ENCODE measurements at places on chromosomes 12 and 14. TPM values are rescaled to one million over a fixed set of nuclear protein-coding genes. Genes with fewer than 3 reads are reported as not detected.

DNA sequence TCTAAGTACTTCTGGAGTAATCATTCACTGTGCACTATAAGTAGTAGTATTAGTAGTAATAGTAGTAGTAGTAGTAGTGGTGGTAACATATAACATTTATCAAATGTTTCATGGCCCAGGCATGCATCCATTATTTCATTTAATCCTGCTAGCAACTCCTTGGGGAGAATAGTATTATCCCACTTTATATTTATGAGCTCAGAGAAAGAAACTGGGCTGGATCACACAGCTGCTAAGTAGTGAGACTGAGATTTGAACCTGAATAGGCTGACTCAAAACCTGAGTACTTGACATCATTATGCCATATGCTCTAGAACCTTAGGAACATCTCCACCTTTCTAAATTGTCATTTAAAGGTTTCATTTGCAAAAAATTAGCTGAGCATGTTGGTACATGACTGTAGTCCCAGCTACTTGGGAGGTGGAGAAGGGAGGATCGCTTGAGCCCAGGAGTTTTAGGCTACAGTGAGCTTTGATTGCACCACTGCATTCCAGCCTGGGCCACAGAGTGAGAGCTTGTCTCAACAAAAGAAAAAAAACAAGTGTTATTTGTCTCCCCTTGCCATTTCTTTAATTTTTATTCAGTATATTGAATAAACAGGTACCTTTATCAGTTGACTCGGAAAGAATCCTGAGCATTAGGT lies 11.4 kb upstream of the NID2 start:
- DNase-seq: no peak

- no peak for DNase-seq
Measured at GRCh38 chr12:79566452-79567174, 124.2 kb downstream of the PAWR start.

- DNase-seq: no peak
Measured at GRCh38 chr14:30673071-30673470, 51.0 kb downstream of the SCFD1 start.

GRCh38 chr14:69775012-69775411 lies 8.1 kb downstream of the SRSF5 start:
- DNase-seq: no peak

- no peak for DNase-seq
Measured at GRCh38 chr12:41527534-41528116, 339.5 kb downstream of the PDZRN4 start.

GRCh38 chr14:84819528-84819927 lies 710.4 kb upstream of the FLRT2 start:
- DNase-seq: no peak

- DNase-seq: no peak
Measured at GRCh38 chr12:64836856-64837255, 12.4 kb downstream of the TBC1D30 start.

DNA sequence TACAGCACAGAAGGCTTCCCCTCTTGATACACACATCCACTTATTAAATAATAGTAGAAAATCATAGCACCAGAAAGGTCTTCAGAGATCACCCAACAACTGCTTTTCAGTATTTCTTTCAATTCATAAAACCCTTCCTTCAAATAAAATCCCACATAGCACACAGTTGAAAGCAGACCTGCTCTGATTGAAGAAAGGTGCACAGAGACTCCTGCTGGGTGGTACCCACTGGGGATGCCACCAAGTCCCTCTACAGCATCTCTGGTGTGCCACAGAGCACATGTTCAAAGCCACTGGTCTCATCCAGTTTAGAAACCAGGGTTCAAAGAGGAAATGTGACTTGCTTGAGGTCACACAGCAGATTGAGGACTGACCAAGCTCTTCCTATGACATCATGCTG lies 427.5 kb downstream of the BCL11B start:
- DNase-seq: no peak

GRCh38 chr14:96400495-96400894 lies 8.6 kb downstream of the AK7 start:
- no peak for DNase-seq

MAP1LC3B2 gene
- 9.0 TPM for polyA plus RNA-seq

OLR1 gene
- polyA plus RNA-seq: 1.3 TPM

LMNTD1 gene
- polyA plus RNA-seq: not detected
